Activated naive CD8-positive, alpha-beta T cell treated with anti-CD3 and anti-CD28 coated beads, Interleukin-2, amount 50 U/mL, for 16 hours (primary cell): ENCODE measurements at places on chromosomes 16 and 17.

- no peak for DNase-seq
These were observed 237 bp downstream of the C1QL1 start for GRCh38 chr17:44967907-44968224.

DNA sequence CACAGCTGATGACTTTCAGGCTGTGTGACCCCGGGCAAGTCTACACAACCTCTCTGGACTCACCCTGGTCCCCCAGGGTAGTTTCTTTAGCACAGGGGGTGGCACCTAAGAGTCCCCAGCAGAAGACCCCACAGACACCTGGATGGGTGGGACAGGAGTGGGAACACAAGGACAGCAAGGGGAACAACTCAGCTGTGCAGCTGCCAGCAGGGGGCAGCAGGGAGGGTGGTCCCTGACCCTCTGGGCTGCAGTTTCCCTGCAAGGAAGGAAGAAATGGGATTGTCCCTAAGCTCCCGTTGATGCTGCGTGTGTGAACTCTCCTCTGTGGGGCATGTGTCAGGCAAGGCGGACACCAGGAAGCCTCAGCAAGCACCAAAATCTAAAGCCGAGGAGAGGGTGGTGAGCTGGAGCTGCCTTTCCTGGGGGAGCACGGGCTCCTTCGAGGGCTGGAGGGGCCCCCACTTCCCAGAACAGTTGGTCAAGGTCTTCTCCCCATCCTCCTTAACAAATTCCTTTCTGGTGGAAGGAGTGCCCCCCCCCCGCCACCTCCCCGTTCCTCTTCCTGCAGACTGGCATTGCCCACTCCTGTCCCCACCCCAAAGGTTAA, 24.1 kb upstream of the CDH5 start:
- no peak for DNase-seq

GRCh38 chr17:57256708-57257112, 387 bp downstream of the MSI2 start:
- peak; percentile 13 for DNase-seq

GRCh38 chr16:89233678-89234490, 16.4 kb downstream of the ZNF778 start:
- DNase-seq, result no peak

DNA sequence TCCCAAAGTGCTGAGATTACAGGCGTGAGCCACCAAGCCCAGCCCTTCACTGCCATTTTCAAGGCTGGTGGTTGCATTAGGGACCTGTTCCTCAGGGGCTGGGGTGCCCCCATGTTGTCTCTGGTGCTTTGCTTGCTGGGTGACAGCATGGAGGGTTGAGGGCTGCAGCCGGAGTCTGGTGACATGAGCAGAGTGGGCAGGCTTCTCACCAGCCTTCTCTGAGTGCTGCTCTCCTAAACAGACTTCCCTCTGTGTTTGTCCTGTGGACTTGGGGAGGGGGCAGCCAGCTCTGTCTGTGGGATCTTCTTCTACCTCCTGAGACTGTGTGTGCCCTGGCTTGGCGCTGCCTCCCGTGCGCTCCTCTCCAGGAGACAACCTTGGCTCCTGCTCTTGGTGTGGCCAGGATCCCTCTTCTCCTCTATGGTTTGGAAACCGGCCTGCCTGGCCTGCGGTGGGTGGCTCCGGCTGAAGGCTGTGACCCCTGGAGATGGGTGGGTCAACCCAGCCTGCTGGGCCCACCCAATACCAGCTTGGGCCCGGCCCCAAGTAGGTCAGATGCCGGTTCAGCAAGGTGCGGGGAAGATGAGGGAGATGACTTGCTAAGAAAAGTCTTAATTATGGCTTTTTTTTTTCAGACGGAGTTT, 72.1 kb downstream of the PDPK1 start:
- DNase-seq, result no peak

DNA sequence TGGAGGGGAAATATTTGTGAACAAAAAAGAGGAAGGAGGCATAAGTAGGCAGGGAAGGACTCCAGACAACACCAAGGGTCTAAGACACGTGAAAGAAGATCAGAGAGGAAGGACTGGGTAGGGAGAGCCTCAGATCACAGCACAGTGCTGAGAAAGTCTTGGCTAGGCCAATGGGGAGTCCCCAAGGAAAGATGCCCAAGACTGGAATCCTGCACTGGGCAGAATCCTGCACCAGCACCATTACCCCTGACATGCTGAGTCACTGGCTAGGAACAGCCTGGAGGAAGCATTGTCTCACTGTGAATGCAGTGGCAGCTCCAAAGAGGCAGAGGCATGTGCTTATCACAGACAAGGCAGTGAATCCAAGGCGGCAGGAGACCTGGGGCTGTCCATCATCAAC, 19.2 kb downstream of the CLEC19A start:
- DNase-seq, result no peak

DNA sequence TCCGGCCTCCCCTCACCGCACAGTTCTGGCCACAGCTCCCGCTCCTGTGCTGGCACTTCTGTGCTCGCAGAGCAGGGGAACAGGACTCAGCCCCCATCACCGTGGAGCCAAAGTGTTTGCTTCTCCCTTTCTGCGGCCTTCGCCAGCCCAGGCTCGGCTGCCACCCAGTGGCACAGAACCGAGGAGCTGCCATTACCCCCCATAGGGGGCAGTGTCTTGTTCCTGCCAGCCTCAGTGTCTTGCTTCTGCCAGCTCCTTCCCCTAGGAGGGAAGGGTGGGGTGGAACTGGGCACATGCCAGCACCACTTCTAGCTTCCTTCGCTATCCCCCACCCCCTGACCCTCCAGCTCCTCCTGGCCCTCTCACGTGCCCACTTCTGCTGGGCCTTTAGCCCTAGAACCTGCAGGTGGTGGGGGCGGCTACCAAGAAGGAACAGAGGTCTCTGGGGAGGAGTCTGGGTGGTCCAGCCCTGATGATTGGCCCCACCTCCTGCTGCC, 645 bp upstream of the ELMO3 start:
- no peak for DNase-seq

- no peak for DNase-seq
These were observed 22.5 kb downstream of the CCR7 start for GRCh38 chr17:40542558-40543411.

- no peak for DNase-seq
These were observed 52.6 kb downstream of the PRKCA start for GRCh38 chr17:66354981-66355380.
